Aorta (tissue), 5 donors: ENCODE measurements at places on chromosomes 2 and 18. TPM values are rescaled to one million over a fixed set of nuclear protein-coding genes. Genes with fewer than 3 reads are reported as not detected.

GRCh38 chr18:55418439-55418838, 169.6 kb downstream of the TCF4 start:
- no peak overlapping the region for H3K4me3 ChIP-seq
- H3K27ac ChIP-seq: no peak overlapping the region
- H3K36me3 ChIP-seq: no peaks in the 10 kb centered on the region

Gene NMS
- polyA plus RNA-seq: not detected

DNA sequence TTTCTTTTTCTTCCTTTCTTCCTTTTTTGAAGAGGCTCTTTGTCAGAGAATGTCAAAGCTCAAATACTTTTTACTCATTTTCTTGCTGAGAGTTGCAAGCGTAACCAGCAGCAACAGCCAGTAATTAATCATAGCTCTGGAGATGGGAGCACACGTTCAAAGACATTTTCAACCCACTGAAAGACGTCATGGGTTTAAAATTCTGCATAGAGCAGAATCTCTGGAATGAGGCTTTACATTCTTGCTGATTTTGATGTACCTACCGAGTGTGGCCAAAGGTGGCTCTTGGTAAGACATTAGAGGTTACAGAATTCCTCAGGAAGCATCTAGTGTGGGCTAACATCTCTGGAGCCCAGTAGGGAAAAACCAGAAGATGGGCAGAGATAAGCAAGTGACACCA, 292.5 kb downstream of the MTX2 start:
- DNase-seq: no peak
- no peaks in the 10 kb centered on the region for H3K36me3 ChIP-seq
- no peak overlapping the region for H3K27ac ChIP-seq

DNA sequence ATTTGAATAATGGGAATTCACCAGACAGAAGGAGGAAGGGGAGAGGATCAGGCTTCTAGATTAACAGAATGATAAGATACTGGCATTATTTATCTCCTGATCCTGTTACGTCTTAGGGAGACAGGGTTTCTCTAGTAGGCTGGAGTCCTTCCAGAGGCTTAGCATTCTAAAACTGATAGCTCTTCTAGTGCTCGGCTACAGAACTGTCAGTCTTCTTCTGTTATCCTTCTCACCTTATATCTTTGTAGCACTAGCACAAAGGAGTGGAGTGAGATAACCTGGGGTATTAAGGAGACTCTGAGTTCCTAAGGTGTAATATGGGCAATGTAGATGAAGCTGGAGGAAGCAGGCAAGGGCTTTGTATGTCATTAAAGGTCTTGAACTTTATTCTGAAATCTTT, 52.1 kb downstream of the PIKFYVE start:
- no peaks in the 10 kb centered on the region for H3K4me1 ChIP-seq
- H3K27ac ChIP-seq: peak overlapping the region; percentile 76
- no peaks in the 10 kb centered on the region for H3K27me3 ChIP-seq
- peaks cover 5% of the 10 kb centered on the region for H3K36me3 ChIP-seq

DNA sequence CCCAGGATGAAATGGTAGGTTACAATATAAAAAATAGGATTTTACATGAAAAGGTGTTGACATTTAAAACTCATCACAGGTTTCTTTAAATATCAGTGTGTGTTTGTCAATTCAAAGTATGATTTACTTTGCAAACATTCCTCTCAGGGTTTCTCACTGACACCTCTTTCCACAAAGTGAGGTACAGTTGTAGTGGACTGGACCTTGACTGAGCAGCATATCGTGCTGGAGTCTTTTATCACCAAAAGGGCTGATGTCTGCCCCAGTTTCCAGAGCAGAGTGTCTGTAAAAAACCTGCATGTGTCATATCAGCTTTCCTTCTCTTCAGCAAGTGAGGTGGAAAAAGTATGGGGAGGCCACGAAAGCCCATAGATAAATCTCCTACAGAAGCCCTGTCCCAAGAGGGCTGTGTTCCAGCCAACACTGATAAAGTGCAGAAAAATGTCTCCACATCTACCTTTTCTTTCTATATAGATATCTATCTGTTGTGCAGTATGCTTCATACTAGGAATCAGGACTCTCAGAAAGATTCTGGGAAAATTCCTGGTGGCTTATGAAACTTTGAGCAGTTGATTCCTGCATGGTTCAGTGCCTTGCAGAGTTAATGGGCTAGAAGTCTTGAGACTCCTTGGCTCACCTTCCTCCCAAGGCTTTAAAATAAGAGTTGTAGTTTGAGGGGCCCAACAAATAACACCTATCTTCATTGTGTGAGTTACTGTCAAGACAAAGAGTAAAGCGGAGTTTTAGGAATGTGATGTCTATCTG, 6.9 kb downstream of the ACYP2 start:
- DNase-seq: no peak
- H3K36me3 ChIP-seq: no peaks in the 10 kb centered on the region
- no peak overlapping the region for H3K4me3 ChIP-seq
- H3K4me1 ChIP-seq: peaks cover 3% of the 10 kb centered on the region

DNA sequence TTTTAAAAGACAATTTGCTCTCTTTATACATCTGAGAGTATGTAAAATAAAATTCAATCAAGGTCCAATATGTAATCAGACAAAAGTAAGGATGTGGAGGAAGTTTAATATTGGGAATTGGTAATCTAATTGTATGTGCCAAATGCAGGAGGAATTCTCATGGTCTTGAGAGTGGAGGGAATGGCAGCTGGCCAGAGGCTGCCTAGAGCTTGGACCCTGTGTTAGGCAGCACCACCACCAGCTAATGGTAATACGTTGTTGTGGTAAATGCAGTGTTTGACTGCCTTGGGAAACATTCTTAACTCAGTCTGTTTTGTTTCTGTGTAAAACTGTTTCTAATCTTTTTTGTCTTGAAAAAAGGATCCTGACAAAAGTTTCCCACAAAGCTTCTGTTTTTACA, 30.0 kb downstream of the GALNT1 start:
- no peak overlapping the region for H3K27ac ChIP-seq
- H3K4me3 ChIP-seq: no peak overlapping the region
- no peak for DNase-seq
- no peaks in the 10 kb centered on the region for H3K4me1 ChIP-seq
- H3K27me3 ChIP-seq: no peaks in the 10 kb centered on the region
- no peaks in the 10 kb centered on the region for H3K36me3 ChIP-seq

GRCh38 chr2:62325398-62325797, 129.5 kb downstream of the B3GNT2 start:
- H3K27me3 ChIP-seq: no peaks in the 10 kb centered on the region
- DNase-seq: no peak
- peaks cover 3% of the 10 kb centered on the region for H3K4me1 ChIP-seq
- no peak overlapping the region for H3K27ac ChIP-seq

DNA sequence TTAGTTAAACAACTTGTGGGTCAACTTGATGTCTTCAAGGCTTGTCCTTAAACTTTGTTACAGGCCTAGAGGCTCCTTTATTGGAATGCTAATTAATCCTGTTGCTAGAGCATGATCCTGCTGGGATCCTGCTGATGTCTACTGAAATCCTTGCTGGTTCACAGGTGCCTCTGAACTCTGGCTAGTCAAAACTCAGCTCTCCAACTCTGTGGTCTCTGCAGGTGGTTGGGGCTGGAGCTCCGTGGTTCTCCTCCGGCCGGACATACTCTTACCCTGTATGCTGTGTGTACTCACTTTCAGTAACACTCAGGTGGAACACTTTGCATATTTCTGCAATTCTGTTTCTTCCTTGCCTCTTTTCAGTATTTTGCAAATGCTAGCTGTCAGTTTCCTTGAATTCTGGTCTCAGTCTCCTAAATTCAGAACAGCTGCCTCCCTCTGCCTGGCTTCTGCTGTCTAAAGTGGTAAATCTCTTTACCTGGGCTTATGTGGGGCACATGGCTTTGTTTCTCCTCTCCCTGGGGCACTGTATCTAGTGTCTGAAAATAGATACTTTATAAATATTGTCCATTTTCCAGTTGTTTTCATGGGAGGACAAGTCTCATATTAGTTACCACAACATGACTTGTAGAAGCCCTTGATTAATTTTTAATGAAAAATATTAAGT, 113.0 kb downstream of the ATP9B start:
- H3K4me3 ChIP-seq: no peak overlapping the region
- DNase-seq: no peak
- H3K36me3 ChIP-seq: peaks cover 2% of the 10 kb centered on the region
- no peak overlapping the region for H3K27ac ChIP-seq
- H3K4me1 ChIP-seq: no peaks in the 10 kb centered on the region

DNA sequence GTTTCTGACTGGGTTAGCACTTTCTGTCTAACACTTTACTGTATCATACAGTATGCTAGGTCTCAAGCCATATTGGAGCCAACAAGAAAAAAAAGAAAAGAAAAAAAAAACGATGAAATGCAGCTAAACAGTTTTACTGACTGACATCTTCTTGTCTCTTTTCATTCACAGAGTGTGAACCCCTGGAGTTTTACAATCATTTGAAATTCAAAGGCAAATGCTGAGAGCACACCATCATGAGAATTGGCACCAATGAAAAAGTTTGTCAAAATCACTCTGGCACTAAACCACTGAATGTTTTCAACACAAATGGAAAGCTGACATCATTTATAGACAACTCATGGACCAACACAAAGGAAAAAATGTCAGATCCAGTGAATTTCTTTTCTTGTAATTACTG, 513.3 kb downstream of the LRRTM4 start:
- no peak for DNase-seq
- no peaks in the 10 kb centered on the region for H3K4me1 ChIP-seq
- H3K27me3 ChIP-seq: no peaks in the 10 kb centered on the region

GRCh38 chr2:43051338-43051737, 175.1 kb downstream of the ZFP36L2 start:
- no peaks in the 10 kb centered on the region for H3K36me3 ChIP-seq
- H3K27me3 ChIP-seq: no peaks in the 10 kb centered on the region
- H3K27ac ChIP-seq: no peak overlapping the region
- H3K4me3 ChIP-seq: no peak overlapping the region
- peak; percentile 30 for DNase-seq

- H3K4me3 ChIP-seq: no peak overlapping the region
- no peak for DNase-seq
- H3K4me1 ChIP-seq: no peaks in the 10 kb centered on the region
- H3K27ac ChIP-seq: no peak overlapping the region
Observed at GRCh38 chr18:49342690-49343089, 117.8 kb downstream of the DYM start.

DNA sequence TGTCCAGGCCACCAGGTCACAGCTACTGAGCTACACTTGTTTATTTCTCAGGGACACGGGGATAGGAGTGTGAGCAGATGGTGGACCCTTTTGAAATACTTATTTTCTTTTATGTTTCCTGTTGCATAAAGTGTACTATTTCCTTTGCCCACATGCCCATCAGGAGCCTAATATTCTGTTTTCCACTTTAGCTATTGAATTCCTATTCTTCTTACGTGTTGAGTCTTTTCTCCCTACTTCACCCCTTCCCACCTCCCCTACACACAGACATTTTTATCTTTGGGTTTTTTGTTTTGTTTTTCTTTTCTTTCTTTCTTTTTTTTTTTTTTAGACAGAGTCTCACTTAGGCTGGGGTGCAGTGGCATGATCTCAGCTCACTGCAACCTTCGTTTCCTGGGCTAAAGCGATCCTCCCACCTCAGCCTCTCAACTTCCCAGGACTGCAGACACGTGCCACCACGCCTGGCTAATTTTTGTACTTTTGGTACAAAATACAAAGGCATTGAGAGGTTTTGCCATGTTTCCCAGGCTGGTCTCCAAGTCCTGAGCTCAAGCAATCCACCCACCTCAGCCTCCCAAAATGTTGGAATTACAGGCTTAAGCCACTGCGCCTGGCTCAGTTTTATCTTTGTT, 5.2 kb upstream of the GPR55 start:
- no peaks in the 10 kb centered on the region for H3K4me1 ChIP-seq
- H3K27ac ChIP-seq: no peak overlapping the region
- no peaks in the 10 kb centered on the region for H3K27me3 ChIP-seq
- no peak overlapping the region for H3K4me3 ChIP-seq
- DNase-seq: no peak
- no peaks in the 10 kb centered on the region for H3K36me3 ChIP-seq

Gene EML4
- 19.7 TPM for polyA plus RNA-seq
